Neural crest cell (in vitro differentiated cells): ENCODE measurements at places on chromosomes 2 and 18. TPM values are rescaled to one million over a fixed set of nuclear protein-coding genes. Genes with fewer than 3 reads are reported as not detected.

The C2orf66 gene
- total RNA-seq: 0.23 TPM in 1 of 2 replicates, not detected in the other

The GALNT3 gene
- total RNA-seq: 3.1 and 3.4 TPM in 2 replicates

The HOXD9 gene
- not detected in 2 replicates for total RNA-seq

DNA sequence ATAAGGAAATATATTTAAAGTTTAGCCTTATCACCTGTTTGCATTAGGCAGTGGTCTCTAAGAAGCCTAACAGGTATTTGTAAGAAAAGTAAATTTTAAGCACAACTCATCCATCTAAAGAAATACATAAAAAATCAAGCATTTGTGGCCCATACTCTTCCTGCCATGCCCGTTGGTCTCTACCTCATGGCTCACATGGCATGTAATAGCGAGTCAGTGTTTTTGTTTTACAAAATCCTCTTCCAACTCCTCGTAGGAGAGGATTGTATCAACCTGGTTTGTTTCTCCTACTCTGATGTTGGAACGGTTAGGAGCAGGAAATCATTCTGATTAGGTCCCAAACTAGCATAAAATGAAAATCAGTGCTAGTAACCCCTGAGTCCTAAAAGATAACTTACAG lies 91.8 kb downstream of the FMNL2 start:
- no peak overlapping the region for H3K4me3 ChIP-seq
- H3K36me3 ChIP-seq: no peaks in the 10 kb centered on the region
- DNase-seq: no peak
- no peaks in the 10 kb centered on the region for H3K27me3 ChIP-seq
- no peak overlapping the region for H3K27ac ChIP-seq

DNA sequence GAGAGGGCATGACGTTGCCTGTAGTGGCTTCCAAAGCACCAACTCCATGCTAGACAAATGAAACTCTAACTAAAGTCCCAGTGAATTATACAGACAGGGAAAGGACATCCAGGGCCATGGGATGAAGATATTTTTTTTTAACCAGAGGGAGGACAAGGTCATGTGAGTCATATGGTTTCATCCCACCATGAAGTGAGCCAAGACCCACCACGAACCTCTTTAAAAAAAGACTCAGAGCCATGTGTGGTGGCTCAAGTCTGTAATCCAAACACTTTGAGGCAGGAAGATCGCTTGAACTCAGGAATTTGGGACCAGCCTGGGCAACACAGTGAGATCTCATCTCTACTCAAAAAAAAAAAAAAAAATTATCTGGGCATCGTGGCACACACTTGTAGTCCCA lies 115.2 kb downstream of the LIPG start:
- H3K27ac ChIP-seq: no peak overlapping the region
- no peaks in the 10 kb centered on the region for H3K36me3 ChIP-seq
- DNase-seq: no peak
- H3K4me1 ChIP-seq: peaks cover 33% of the 10 kb centered on the region
- no peak overlapping the region for H3K4me3 ChIP-seq

GRCh38 chr2:17729880-17730279 lies 23.7 kb downstream of the SMC6 start:
- H3K27ac ChIP-seq: no peak overlapping the region
- peaks cover 7% of the 10 kb centered on the region for H3K36me3 ChIP-seq
- H3K4me3 ChIP-seq: no peak overlapping the region
- no peaks in the 10 kb centered on the region for H3K27me3 ChIP-seq

- peak; percentile 45 for DNase-seq
- no peaks in the 10 kb centered on the region for H3K27me3 ChIP-seq
- peaks cover 81% of the 10 kb centered on the region for H3K4me1 ChIP-seq
- H3K27ac ChIP-seq: peak overlapping the region; percentile 96
- peaks cover 8% of the 10 kb centered on the region for H3K36me3 ChIP-seq
Measured at GRCh38 chr2:133600266-133600928, 32.1 kb upstream of the NCKAP5 start.

GRCh38 chr18:24802456-24802855 lies 342.0 kb downstream of the HRH4 start:
- no peaks in the 10 kb centered on the region for H3K27me3 ChIP-seq
- H3K4me3 ChIP-seq: no peak overlapping the region
- H3K27ac ChIP-seq: no peak overlapping the region
- no peaks in the 10 kb centered on the region for H3K36me3 ChIP-seq
- DNase-seq: no peak

DNA sequence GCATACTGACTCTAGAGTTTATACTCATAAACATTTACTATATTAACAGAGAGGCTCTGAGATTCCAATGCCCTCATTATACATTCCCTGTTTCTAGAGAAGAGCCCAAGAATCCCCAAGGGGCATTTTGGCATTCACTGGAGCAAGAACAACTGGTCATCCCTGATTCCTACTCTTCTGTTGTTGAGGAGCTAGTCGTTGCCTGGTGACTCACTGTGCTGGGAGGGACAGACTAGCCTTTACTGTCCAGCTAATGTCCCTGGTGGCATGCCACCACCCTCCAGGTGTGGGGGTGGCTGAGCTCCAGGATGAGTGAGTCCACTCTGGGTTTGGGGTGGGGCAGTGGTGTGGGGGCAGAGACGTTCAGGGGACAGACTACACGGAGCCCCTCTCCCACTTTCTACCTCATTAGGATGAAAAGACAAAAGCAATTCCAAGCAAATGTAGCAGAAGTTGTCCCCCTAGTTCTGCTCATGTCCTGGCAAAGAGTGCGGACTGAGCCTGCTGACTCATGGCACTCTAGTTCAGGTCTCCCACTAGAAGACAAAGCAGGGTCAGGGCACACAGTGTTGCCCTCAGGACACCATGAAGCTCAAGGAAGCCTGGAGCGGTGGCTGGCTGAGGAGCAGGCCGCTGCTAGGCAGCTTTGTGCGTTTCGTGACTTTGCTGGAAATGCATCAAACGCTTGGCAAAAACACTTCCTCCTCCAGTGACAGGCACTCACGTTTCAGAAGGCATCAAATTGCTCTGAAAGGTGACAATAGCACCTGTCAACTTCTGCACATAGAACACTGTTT lies 49.4 kb downstream of the RHOB start:
- no peak overlapping the region for H3K4me3 ChIP-seq
- no peaks in the 10 kb centered on the region for H3K27me3 ChIP-seq
- DNase-seq: no peak

GRCh38 chr18:26926066-26926675 lies 60.7 kb upstream of the AQP4 start:
- peaks cover 5% of the 10 kb centered on the region for H3K36me3 ChIP-seq
- peak overlapping the region; percentile 24 for H3K27ac ChIP-seq
- DNase-seq: no peak
- H3K27me3 ChIP-seq: peaks cover 2% of the 10 kb centered on the region
- no peak overlapping the region for H3K4me3 ChIP-seq

DNA sequence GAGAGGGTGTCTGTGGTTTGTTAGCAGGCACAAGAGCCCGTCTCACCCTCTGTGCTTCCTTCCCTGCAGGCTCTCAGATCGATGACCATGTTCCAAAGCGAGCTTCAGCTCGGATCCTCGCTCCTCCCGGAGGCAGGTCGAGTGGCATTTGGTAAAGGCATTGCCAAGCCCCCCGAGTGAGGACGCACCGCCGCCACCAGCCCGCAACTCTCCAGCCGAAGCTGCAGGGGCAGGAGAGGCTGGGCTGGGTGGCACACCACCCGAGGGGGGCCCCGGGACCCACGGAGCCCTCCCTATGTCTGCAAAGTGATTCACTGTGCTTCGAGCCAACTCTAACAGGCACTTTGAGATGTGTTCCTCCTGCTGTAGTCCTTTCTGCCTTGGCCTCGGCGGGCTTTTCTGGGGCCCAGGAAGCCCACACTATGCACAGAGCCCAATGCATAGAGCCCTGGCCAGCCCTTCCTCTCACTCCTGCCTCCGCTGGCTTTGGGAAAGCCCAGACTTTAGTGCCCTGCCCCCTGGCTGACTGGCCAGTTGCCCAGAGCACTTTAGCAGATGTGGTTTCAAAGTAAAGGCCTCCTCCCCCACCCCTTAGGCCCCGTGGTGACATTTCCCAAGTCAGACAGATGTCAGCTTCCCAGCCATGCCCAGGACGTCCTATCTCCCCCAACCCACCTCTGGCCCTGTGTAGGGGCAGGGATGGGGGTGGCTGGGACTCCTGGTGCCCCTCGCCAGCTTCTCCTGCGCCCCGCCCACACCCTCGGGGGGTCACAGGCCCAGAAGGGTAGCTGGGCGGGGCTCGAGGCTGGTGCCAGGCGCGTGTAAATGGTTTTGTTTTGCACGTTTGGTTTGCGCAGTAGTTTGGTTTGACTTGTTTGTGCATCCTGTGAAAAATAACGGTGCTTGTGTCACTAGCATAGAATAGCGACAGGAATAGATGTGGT lies 23.3 kb upstream of the MAPRE3 start:
- no peak overlapping the region for H3K27ac ChIP-seq
- no peak overlapping the region for H3K4me3 ChIP-seq
- peaks cover 20% of the 10 kb centered on the region for H3K36me3 ChIP-seq
- H3K27me3 ChIP-seq: no peaks in the 10 kb centered on the region
- peaks cover 6% of the 10 kb centered on the region for H3K4me1 ChIP-seq
